Stimulated activated naive CD8-positive, alpha-beta T cell treated with anti-CD3 and anti-CD28 coated beads, Interleukin-15, Interleukin-2, amounts not matched to agents 100 U/mL and 50 U/mL, for 24 hours (primary cell): ENCODE measurements at places on chromosomes 12 and 14.

GRCh38 chr14:67569011-67569650 is 30.9 kb downstream of the PIGH start:
- no peak for DNase-seq

- DNase-seq, result no peak
Measured at GRCh38 chr12:9604287-9604686, 3.4 kb downstream of the KLRB1 start.

DNA sequence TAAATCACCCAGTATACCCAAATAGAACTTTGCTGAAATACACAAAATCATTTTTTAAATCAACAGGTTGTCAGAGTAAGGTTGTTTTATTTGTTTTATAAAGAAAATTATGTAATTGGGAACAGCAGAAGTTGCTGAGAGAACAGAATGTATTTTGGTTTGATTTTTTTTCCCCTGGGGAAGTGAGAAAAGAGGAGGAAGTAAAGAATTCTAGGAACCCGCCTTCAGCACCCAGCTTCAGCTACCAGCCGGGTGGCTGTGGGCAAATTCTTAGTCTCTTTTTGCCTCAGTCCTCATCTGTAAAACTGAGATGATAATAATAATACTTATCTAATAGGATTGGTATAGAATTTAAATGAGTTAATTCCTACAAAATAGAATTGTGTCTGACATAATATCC is 119.4 kb downstream of the SRGAP1 start:
- DNase-seq, result no peak

DNA sequence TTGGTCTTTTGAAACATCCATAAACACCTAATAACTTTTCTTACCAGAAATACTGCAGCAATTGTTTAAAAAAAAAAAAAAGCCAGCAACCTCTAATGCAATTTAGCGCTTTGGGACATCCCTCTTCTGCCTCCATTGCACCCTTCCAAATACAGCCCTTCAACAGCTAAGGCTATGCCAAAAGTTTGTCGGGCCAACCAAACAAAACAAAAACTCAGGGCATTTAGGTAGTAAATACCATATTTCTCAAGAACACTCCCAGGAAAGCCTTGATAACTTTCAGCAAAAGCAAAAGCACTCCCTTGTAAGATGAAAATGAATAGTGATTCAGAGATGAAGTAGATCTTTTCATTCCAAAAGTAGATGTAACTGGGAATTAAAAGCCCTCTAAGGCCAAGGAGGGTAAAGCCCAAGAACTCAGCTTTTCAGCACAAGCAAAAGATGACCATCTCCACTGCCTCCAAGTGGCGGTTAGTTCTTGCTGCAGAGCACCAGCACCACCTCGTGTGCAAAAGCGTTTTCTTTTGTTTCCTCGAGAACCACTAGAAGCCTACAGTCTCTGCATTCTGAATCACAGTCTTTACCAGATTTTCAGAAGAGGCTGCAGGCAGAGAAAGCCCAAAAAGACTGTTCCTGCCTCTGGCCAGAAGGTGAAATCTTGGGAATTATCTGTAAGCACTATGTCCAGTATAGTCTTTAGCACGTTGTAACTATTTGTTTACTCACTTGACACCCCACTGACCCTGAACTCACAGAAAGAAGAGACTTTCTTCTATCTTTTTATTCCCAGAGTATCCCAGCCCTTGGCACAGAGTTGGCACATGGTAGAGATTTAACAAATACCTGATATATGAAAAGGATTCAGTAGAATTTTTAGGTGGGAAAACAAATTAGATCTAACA is 53.1 kb downstream of the SIX6 start:
- peak; percentile 27 for DNase-seq

DNA sequence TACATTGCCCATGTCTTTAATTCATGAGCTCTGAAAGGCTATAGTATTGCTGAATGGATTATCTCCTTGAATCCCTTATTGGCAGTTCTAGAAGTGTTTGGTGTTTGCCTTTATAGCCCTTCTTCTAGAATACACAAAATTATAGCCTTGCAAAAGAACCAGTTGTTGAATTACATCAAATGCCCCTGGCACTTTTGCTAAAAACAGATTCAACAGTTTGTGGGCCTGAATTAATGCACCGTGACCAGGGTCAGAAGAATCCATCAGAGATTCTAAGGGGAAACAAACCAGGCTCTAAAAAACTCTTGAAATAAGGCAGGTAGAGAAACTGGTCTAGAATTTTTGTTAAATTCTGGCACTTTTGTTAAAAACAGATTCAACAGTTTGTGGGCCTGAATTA is 197.8 kb downstream of the SOX5 start:
- DNase-seq, result no peak

DNA sequence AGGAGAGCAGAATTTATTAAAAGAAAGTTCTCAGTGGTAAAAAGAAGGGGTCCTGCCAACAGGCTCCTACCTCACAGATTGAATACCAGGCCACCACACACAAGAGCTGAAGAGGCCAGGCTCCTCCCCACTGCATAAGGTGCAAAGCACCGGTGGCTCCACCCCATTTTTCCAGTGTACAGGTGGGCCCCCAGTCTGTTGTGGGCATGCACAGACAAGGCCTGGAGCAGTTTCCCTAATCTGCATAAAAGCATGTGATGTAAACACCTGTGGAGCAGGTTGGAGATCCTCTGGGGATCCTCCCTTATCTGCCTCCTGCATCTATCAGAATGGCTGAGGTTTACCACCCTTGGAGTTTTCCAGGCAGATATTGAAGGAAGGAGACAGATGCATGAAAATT is 45.7 kb upstream of the PDZRN4 start:
- no peak for DNase-seq

GRCh38 chr12:100213016-100213891 is 12.6 kb downstream of the ACTR6 start:
- no peak for DNase-seq

- DNase-seq, result no peak
Measured at GRCh38 chr12:75177997-75178396, 31.6 kb downstream of the KCNC2 start.

DNA sequence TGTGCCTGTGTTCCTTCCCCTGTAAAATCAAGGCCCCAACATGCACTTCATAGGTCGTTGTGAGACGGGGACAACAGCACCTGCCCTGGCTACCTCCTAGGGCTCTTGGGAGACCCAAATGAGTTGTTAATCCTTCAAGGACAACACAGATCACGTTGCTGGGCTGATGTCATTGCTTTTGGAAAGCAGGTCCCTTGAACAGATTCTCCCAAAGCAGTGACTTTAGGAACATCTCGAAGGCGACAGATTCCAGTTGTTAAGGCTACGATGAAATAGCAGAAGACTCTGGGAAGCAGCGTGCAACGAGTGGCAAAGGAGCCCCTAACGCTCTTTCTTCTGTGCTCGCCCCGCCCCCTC is 26.2 kb upstream of the MAP1LC3B2 start:
- DNase-seq, result no peak

- DNase-seq, result no peak
Measured at GRCh38 chr12:84073401-84073800, 839.2 kb downstream of the SLC6A15 start.

- DNase-seq, result no peak
Measured at GRCh38 chr12:52440821-52441319, 6.7 kb upstream of the KRT75 start.

- DNase-seq, result no peak
Measured at GRCh38 chr14:63454863-63455622, 88.1 kb downstream of the PPP2R5E start.

DNA sequence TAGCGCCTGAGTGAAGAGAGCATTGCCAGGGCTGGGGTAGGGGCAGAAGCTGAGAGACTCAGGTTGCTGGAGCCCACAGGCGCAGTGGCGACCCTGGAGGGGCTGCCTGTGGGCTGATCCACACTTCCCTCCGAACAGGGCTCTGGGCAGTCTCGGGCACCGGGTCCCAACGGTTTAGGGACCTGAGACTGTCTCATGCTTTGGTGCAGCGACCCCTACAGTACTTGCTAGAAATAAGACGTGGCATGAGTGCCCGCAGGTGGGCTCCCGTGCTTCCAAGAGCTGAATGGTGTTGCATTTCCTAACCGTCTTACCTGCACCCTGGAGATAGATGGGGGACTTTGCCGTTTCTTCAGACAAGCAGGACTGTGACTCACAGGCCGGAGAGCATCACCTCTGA is 57.4 kb downstream of the AACS start:
- DNase-seq, result no peak

GRCh38 chr14:60089221-60089620 is 2.5 kb upstream of the PCNX4 start:
- DNase-seq, result no peak

- DNase-seq, result no peak
Measured at GRCh38 chr12:11832093-11832492, 182.6 kb downstream of the ETV6 start.

DNA sequence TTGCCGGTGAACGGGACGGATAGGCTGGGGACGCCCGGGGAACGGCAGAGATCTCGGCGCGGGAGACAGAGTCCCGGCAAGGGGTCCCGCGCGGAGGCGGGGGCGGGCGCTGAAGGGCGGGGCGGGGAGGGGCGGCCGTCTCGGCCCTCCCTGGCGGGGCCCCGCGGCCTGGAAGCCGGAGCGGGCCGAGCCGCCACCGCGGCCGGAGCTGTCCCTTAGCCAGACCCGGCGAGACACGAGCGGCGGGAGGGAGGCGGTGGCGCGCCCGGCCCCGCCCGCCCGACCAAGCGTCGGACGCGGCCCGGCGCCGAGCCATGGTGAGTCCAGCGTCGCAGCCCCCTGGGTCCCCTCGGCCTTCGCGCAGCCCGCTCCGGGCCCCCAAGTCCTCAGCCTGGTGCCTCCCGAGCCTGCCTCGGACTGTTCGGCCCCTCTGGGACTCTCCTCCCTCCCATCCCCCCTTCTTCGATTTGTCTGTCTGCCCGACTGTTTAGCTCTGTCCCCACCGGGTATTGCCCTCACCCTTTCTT is at the start of gene ARHGEF40:
Gene ARHGEF40, plus strand, starts transcription at position 222 of the 527 bp plus-strand sequence. Its CDS starts 93 bp downstream, at position 315.
- no peak for DNase-seq

DNA sequence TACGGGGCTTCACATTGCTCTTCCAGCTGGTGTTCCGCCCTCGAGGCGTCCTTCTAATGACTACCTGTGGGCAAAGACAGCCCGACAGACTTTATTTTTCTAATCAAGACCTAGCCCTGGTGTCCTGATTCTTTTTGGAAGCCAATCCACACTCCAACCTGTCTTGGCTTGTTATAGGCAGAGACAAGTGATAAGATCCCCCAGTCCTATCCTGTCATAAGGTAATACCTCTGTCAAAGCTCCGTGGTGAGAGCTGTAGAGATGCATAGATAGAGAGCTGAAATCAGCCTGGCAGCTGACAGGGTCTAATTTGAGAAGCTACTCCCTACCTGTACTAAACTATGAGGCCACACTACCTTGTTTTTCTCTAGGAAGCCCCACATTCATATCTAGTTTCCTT is 11.5 kb upstream of the WNK1 start:
- DNase-seq, result no peak

DNA sequence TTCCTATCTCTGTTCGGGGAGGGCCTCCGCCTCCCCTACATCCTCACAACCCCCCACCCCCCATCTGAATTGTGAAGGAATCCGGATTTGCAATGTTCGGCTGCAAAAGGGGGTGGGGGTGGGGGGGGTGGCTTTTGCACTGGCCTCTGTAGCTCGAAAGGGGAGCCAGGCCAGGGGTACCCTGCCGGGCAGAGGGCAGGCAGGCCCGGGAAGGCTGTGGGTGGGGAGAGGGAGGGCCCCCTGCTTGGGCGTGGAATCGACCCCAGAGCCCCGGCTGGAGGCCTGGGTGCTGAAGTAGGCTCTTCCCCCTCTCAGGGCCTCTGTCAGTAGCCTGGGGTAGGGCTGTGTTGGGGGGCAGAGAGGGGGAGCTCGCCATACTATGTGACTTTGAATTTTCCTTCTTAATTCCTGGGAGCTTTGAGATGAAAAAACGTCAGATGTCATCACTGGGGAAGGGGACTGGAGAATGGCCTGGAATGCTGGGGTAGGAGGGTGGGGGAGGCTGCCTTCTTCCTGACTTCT is 1.1 kb downstream of the LRP1 start:
- no peak for DNase-seq

- no peak for DNase-seq
Measured at GRCh38 chr12:45674181-45674977, 55.1 kb upstream of the ARID2 start.

DNA sequence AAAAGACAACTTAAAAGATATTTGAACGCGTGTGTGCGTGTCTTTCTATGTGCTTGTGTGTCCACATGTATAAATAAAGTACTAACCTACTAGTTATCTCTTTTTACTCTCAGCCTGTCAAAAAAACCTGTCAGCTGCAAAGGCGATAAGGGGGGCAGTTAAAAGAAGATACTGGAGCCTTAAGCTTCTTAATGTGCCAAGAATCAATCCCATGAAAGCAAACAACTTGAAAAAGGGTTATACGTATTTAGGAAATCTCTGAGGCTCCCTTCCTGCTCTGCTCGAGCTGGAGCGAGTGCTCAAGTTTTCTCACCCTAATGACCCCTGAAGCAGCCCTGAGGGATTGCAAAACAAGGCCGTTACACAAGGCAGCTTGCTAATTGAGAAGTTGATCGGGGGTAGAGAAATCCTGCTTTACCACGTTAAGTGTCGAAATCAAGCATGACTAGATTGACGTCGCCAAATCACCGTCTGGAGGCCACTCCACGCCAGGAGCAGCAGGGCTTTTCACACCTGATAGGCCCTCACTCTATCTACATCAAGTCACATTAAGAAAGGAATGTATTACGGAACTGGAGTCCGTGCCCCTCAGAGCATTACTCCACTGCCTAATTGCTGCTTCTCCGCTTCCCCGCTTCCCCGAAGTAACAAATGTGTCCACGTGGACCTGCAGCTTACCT is 32.4 kb downstream of the LMO3 start:
- no peak for DNase-seq

- peak; percentile 63 for DNase-seq
Measured at GRCh38 chr12:49827401-49828099, 663 bp downstream of the NCKAP5L start.

- no peak for DNase-seq
Measured at GRCh38 chr12:23561364-23562345, 387.8 kb downstream of the SOX5 start.

DNA sequence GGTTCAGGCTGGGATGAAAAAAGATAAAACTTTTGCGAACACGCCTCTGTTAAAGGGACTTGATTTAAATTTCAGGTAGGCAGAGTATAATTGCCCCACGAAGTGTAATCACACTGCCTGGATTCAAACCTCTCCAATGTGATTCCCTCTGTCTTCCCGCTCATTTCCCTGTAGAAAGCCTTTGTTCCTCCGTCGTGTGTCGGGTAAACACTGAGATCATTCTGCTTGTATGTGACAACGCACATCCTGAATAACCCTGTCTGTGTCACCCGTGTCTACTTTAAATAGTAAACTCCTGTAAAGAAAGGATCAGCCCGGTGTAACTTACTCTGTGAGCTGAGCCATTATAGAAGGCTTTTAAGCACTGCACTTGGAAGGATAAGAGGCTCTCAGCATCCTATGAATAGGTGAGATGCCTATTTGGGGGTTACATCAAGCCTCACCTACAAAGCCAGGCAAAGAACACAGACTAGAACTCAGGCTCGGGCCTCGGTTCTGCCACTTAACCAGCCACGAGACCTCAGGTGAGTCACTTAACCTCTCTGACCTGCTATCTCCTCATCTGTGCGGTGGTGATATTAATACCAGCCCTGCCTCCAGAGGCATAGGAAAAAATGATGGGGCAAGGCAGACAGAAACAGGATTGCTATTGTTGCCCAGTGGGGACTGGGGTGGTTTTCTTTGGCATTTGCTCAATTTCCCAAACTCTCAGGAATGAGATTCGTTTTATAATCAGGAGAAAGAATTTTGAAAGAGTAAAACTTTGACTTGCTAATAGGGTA is 74.2 kb downstream of the RBM19 start:
- peak; percentile 6 for DNase-seq
